HCT116 (cell line): ENCODE measurements at places on chromosomes 7 and 10. TPM values are rescaled to one million over a fixed set of nuclear protein-coding genes. Genes with fewer than 3 reads are reported as not detected.

- peaks cover 7% of the 10 kb centered on the region; the same call in 1 of the 2 replicates for H3K27me3 ChIP-seq
- peak overlapping the region; percentile 60 for H3K4me3 ChIP-seq
- H3K27ac ChIP-seq: peak overlapping the region; percentile 60
- no peaks in the 10 kb centered on the region for H3K36me3 ChIP-seq
- DNase-seq: no peak
These were observed 11.7 kb upstream of the HOXA2 start for GRCh38 chr7:27113991-27114769.

- H3K4me3 ChIP-seq: no peak overlapping the region
- DNase-seq: no peak
- H3K4me1 ChIP-seq: no peaks in the 10 kb centered on the region
- no peaks in the 10 kb centered on the region for H3K36me3 ChIP-seq
- H3K27me3 ChIP-seq: no peaks in the 10 kb centered on the region
- no peak overlapping the region for H3K27ac ChIP-seq
These were observed 16.4 kb upstream of the ZNF32 start for GRCh38 chr10:43665054-43665453.

DNA sequence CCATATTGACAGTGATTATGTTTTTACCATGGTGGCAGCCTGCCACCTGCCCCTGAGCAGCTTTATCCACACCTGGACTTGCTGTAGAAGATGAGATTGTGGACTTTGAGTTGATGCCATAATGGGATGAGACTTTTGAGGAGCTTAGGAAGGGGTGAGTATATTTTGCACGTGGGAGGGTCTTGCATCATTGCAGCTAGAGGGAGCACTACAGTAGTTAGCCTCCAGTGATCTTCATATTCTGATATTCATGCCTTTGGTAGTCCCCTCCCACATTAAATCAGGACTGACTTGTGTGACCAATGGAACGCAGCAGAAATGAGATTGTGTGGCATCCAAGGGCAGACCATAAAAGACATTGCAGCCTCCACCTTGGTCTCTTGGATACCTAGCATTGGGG, 18.2 kb upstream of the COL13A1 start:
- no peaks in the 10 kb centered on the region for H3K4me1 ChIP-seq
- peaks cover 34% of the 10 kb centered on the region for H3K27me3 ChIP-seq
- no peak overlapping the region for H3K27ac ChIP-seq
- no peaks in the 10 kb centered on the region for H3K36me3 ChIP-seq

Gene VAX1
- not detected for total RNA-seq
